ENCODE measurements at places on chromosomes 4 and X.

GRCh38 chrX:41116948-41117347, 31.7 kb downstream of the USP9X start:
- no peak for DNase-seq

GRCh38 chrX:26631385-26631784, 415.4 kb downstream of the MAGEB5 start:
- DNase-seq, result no peak

DNA sequence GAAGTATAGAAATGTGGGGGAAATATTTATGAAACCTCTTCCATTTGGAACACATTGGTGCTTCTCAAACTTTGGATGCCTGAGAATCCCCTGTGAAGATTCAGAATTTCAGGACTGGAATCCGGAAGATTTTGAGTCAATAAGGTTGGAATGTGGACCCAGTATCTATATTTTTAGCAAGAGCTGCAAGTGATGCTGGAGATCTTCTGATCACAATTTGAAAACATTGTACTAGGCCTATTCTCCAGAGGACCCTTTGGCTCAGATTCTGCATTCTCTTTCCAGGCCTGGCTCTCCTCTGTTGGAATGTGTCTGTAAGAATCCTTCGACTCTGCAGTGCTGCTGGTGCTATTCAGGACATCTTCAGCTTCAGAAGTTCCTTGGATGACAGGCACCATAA, 2.4 kb upstream of the PKD2 start:
- DNase-seq, result no peak

GRCh38 chrX:124534536-124534935, 188.2 kb downstream of the SH2D1A start:
- DNase-seq, result no peak

GRCh38 chr4:47784222-47784621, 53.6 kb downstream of the CORIN start:
- DNase-seq, result no peak

All from stimulated activated CD4-positive, alpha-beta T cell treated with anti-CD3 and anti-CD28 coated beads, Interleukin-1b, Interleukin-23, amount 100 ng/mL, for 1 hour (primary cell).